ENCODE measurements at places on chromosomes 3 and 15.
A peak's percentile ranks its signal among the peaks of the same experiment; 100 is the strongest.

DNA sequence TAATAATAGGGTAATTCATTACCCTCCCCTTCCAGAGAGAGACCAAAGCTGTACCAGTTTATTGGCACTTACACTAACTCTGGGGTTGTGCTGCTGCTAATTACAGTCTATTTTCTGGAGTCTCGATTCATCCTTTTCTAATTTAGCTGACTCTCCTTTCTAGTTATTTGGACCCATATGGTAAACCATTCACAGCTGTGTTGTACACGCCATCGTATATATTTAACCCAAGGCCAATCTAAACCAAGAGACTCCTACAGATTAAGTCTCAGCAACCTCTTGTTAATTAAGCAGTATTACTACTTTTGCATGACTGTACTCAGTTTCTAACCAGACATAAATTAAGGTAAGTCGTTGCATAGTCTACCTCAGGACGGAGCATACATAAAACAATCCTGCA is 22.5 kb downstream of the ANXA2 start:
- H3K27ac ChIP-seq, result peak overlapping the region; percentile 65
- peaks cover 57% of the 10 kb centered on the region for H3K4me1 ChIP-seq
- H3K36me3 ChIP-seq, result no peaks in the 10 kb centered on the region

- no peaks in the 10 kb centered on the region for H3K36me3 ChIP-seq
- no peaks in the 10 kb centered on the region for H3K4me1 ChIP-seq
Observed at GRCh38 chr15:68383161-68384074, 48.5 kb downstream of the ITGA11 start.

- H3K27ac ChIP-seq, result no peak overlapping the region
- no peak overlapping the region for H3K4me3 ChIP-seq
- no peaks in the 10 kb centered on the region for H3K4me1 ChIP-seq
- no peaks in the 10 kb centered on the region for H3K36me3 ChIP-seq
- H3K27me3 ChIP-seq, result peaks cover 12% of the 10 kb centered on the region
Observed at GRCh38 chr3:10917176-10917575, 75.4 kb upstream of the SLC6A1 start.

DNA sequence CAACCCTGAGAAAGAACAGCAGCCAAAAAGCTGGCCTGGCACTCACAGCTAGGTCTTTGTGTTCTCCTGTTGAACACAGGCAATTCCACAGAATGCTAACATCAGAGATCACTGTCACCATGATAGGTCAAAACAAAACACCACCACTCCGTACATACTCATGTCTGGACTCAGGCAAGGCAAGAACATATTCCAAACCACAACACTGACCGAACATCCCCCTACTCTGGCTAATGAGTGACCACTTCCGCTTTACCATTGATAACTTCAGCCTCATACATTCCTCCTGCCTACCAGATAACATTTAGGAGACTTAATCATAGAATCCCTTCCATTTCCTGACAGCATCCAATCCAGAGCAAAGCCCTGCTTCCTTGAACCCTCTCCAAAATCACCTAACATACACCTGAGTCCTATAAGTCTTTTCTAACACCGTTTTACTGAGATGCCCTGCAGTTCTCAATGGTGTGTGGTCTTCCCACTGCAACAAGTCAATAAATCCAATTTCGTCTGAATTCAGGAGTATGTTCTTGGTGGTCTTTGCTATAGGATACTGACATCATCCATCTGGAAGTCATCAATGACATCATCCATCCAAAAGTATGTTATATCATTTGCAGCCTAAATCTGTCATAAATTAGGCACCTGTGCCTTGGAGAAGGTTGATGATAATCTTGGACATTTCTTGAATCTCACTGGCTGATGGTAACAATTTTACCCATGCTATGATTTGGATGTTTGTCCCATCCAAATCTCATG is 23.7 kb downstream of the RIOX2 start:
- no peaks in the 10 kb centered on the region for H3K27me3 ChIP-seq
- no peak overlapping the region for H3K27ac ChIP-seq
- DNase-seq, result no peak
- H3K36me3 ChIP-seq, result peaks cover 24% of the 10 kb centered on the region
- peaks cover 7% of the 10 kb centered on the region for H3K4me1 ChIP-seq
- H3K4me3 ChIP-seq, result no peak overlapping the region

DNA sequence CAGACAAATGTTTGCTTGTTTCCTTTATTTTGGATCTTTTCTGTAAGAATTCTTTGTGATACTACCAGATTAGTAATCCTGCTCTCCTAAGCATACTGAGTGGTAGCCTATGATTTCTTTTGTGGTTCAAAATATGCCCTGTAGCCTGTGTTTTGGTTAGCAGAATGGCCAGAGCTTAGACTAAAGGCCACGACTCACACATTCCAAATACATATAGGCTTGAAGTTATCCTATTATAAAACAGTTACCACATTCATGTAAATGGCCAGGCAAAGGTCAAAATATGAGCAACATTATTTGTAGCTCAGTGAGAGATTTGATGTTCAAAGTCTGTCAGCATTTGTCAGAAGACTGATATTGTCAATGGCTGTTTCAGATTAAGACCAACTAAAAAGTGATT is 84.5 kb downstream of the MITF start:
- no peaks in the 10 kb centered on the region for H3K27me3 ChIP-seq
- H3K4me1 ChIP-seq, result no peaks in the 10 kb centered on the region
- no peak overlapping the region for H3K4me3 ChIP-seq
- H3K36me3 ChIP-seq, result no peaks in the 10 kb centered on the region
- H3K27ac ChIP-seq, result no peak overlapping the region

DNA sequence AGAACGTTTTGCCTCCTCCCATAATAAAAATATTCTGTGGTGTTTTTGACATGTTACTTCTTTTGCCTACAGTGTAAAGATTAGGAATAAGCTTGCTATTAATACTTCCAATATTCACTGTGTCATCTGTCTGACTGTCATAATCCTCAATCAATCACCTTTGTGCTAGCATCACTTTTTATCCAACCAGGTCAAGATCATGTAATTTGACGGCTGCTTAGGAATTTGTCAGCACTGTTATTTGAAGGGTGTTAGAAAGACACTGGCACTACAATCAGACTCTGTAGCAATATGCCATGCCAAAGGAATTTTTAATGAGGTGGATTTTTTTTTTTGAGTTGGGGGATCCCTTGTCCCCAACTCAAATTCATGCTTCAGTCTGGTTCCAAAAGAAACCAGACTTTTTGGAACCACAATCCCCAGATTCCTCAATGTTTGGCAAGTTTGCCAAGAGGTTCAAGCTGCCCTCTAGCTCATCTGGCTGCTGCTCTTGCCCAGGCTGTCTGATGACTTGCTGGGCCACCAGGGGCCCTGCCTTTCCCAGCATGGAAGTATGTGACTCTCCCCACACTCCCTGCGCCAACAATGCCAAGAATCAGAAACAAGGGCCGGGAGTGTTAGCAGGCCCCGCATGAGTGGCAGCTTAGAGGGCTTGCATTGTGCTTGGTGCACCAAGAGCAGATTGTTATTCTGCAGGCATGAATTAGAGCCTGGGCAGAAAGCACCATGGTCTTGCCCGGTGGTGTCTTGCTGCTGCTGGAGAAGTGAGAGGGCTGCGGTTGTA is 58.6 kb upstream of the TSC22D2 start:
- H3K4me1 ChIP-seq, result peaks cover 3% of the 10 kb centered on the region
- DNase-seq, result no peak
- no peak overlapping the region for H3K4me3 ChIP-seq
- no peaks in the 10 kb centered on the region for H3K27me3 ChIP-seq
- no peaks in the 10 kb centered on the region for H3K36me3 ChIP-seq
- H3K27ac ChIP-seq, result no peak overlapping the region

DNA sequence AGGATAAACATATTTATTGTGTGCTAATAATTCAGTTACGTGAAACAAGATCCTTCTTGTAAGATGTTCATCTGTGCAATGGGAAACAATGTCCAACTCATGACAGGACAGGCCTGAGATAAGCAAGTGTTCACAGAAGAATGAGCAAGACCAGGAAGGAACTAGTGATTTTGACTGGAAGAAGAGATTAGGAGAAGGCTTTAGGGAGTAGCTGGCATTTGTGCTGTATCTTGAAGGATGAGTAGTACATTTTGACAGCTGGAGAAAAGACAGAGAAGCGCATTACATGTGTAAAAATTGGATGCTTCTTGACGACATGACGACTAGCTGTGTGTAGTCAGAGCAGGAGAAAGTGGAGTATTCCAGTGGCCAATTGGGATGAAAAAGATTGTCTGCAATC is 48.4 kb downstream of the GBE1 start:
- no peak overlapping the region for H3K4me3 ChIP-seq
- no peak for DNase-seq
- no peaks in the 10 kb centered on the region for H3K27me3 ChIP-seq
- H3K36me3 ChIP-seq, result no peaks in the 10 kb centered on the region
- H3K27ac ChIP-seq, result no peak overlapping the region

- no peak for DNase-seq
- H3K4me3 ChIP-seq, result no peak overlapping the region
- H3K36me3 ChIP-seq, result no peaks in the 10 kb centered on the region
- no peaks in the 10 kb centered on the region for H3K27me3 ChIP-seq
Observed at GRCh38 chr3:179510496-179510895, 52.2 kb upstream of the ACTL6A start.

DNA sequence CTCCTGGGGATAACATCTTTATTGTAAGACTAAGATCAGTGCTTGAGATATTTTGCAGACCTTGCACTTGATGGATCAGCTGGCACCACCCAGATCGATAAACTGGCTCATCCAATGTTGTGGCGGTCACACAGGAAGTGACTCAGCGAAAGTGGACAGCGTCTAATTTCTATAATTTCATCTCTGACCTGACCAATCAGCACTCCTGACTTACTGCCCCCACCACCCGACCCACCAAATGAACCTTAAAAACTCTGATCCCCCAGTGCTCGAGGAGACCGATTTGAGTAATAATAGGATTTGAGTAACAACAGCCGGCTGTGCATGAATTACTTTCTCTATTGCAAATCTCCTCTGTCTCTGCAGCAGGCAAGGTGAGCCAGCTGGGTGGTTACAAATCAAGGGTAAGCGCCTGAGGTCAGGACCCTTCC is 62.7 kb upstream of the RNU6-1 start:
- H3K27me3 ChIP-seq, result no peaks in the 10 kb centered on the region
- no peak for DNase-seq
- no peaks in the 10 kb centered on the region for H3K4me1 ChIP-seq
- H3K36me3 ChIP-seq, result no peaks in the 10 kb centered on the region
- no peak overlapping the region for H3K4me3 ChIP-seq
